ENCODE measurements at places on chromosomes 2 and 18. TPM values are rescaled to one million over a fixed set of nuclear protein-coding genes. Genes with fewer than 3 reads are reported as not detected.

- H3K27me3 ChIP-seq = peaks cover 2% of the 10 kb centered on the region
- H3K36me3 ChIP-seq = no peaks in the 10 kb centered on the region
- H3K4me1 ChIP-seq = no peaks in the 10 kb centered on the region
- no peak for DNase-seq
- H3K27ac ChIP-seq = no peak overlapping the region
Observed at GRCh38 chr2:17813010-17813741, 3.1 kb upstream of the MSGN1 start.

Gene NEU2
- not detected for total RNA-seq

DNA sequence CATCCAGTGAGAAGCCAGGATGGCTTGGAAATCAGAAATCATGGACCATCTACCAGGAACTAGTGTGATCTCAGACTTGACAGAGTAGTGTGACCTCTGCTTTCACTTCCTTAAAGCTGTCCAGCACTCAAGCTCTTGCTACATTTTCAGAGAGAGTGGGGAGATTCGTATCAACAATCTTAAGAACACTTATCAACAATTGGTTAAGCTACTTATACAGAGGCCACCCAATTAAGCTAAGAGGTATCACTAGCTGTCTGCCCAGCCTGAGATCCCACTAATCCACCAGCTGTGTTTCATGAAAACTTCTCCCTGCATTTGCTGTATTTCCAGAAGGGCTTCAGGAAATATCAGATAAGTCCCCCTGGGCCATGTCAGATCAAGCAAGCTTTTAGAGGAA lies 4.2 kb downstream of the RPRM start:
- DNase-seq = no peak
- H3K36me3 ChIP-seq = no peaks in the 10 kb centered on the region
- no peak overlapping the region for H3K4me3 ChIP-seq
- H3K4me1 ChIP-seq = peaks cover 5% of the 10 kb centered on the region
- H3K27ac ChIP-seq = no peak overlapping the region
- no peaks in the 10 kb centered on the region for H3K27me3 ChIP-seq

Gene PIEZO2
- total RNA-seq = 0.11 TPM

Gene KCNIP3
- not detected for total RNA-seq

GRCh38 chr2:237016121-237016915 lies 69.4 kb upstream of the COPS8 start:
- DNase-seq = no peak
- no peaks in the 10 kb centered on the region for H3K27me3 ChIP-seq
- no peaks in the 10 kb centered on the region for H3K4me1 ChIP-seq
- no peak overlapping the region for H3K27ac ChIP-seq

Gene SPR
- total RNA-seq = 49.6 TPM

DNA sequence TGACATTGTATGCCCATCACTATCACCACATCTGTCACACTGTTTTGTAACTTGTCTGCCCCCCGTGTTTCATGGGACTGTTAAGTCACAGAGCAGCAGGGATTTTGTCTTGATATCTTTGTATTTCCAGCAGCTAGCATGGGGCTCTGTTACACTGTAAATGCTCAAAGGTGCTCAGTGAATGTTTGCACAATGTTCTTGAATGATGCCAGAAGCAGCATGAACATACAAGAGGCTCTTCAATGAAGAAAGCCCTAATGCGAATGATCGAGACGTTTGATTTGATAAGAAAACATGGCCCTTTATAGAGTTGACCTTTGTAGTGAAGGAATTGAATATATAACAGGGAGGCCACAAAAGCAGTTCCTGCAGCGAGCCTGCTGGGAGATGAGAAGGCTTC lies 120.9 kb upstream of the TTC39C start:
- no peaks in the 10 kb centered on the region for H3K36me3 ChIP-seq
- H3K4me1 ChIP-seq = no peaks in the 10 kb centered on the region
- no peak overlapping the region for H3K4me3 ChIP-seq
- H3K27ac ChIP-seq = no peak overlapping the region
- DNase-seq = no peak
- H3K27me3 ChIP-seq = no peaks in the 10 kb centered on the region

DNA sequence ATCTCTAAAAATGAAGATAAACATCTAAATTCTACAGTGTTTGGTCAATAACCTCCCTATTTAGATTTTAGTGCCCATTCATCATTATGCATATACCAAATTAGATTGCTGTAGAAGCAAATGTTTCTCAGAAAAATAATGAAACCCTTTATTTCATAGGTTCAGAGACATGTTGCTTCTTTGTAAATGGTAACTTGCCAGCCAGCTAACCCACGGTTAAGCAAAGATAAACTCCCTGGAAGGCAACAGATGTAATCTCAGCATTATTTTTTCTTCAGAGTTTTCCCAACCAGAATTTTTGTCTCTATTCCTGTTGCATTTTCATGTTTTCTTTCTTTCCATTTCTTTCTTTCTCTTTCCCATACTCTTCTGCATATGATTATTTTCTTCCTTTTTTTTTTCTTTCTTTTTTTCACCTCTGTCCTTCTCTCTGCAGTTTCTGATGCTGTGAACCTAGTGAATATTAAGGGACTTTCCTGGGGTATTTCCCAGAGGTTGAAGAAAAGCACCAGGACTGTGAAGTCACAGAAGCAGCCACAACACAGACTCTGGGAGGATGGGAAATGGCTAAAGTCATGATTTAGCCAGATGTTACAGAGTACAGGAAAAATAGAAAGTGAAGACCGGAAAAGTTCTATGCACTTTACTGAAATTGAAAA lies 50.0 kb upstream of the DSG1 start:
- DNase-seq = no peak
- H3K4me1 ChIP-seq = peaks cover 8% of the 10 kb centered on the region
- H3K4me3 ChIP-seq = no peak overlapping the region
- no peak overlapping the region for H3K27ac ChIP-seq
- H3K36me3 ChIP-seq = no peaks in the 10 kb centered on the region

Data from Caco-2 (cell line).